PC-3 (cell line): ENCODE measurements at places on chromosomes 11 and 22. TPM values are rescaled to one million over a fixed set of nuclear protein-coding genes. Genes with fewer than 3 reads are reported as not detected.

Gene HSD17B12
- total RNA-seq, result 77.6 and 102 TPM in 2 replicates

Gene FXYD6
- not detected in 2 replicates for total RNA-seq

Gene TEX54
- total RNA-seq, result not detected in 2 replicates

Gene ZBTB3
- total RNA-seq, result 2.2 and 3.3 TPM in 2 replicates

Gene TTC36
- 2.7 and 6.2 TPM in 2 replicates for total RNA-seq

GRCh38 chr11:120231963-120232362 is 8.0 kb upstream of the POU2F3 start:
- no peak for DNase-seq

- no peak for DNase-seq
Measured at GRCh38 chr11:126968915-126969314, 31.7 kb downstream of the KIRREL3 start.

DNA sequence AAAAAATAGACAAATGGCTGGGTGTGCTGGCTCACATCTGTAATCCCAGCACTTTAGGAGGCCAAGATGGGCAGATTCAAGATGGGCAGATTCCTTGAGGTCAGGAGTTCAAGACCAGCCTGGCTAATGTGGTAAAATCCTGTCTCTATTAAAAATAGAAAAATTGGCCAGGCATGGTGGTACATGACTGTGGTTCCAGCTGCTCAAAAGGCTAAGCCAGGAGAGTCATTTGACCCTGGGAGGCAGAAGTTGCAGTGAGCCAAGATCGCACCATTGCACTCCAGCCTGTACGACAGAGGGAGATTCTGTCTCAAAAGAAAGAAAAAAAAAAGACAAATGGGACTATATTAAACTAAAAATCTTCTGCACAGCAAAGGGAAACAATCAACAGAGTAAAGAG is 55.4 kb downstream of the USP35 start:
- no peak for DNase-seq

GRCh38 chr22:45757068-45757467 is 85.4 kb downstream of the ATXN10 start:
- DNase-seq, result no peak
